ENCODE measurements at places on chromosomes 7 and 10.

- DNase-seq = no peak
Measured at GRCh38 chr10:132228616-132229015, 41.9 kb downstream of the DPYSL4 start.

DNA sequence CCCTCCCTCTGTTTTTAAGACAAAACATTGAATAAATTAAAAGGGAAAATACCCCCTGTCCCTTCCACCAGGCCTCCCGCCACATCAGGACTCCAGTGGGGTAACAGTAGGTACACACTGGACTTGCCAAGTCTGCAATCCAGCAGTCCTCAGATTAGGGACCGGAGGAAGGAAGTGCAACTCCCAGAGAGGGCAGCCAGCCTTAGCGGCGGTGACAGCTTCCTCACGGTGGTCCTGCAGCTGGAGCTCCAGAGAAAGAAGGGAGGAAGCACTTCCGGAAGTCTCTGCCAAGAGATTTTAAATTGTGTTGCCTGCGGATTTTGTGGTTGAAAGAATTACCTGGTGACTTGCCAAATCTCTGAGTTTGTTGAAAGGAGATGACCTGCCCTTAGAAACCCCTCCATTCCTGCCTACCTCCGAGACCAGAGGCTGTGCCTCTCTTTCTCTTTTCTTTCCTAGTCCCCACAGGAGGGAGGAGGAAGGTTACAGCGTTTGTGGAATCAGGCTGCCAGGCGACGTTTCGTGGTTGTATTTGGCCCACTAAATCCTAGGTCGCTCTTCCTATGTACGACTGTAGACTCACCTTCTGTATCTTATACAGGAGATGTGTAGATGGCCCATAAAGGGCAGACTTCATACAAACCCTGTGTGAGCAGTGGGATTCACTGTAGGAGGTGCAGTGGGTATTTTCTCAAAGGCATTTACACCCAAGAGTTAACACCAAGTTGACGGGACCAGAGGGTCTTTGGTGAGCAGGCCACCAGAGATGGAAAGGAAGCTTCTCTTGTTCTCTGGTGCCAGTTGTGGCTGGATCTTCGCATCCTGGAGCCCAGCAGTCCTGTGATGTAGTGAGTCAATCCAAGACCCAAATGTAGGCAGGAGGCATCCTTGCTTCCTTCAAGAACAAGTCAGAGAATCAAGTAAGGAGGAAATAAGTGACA is 77.9 kb downstream of the INSIG1 start:
- DNase-seq = no peak

DNA sequence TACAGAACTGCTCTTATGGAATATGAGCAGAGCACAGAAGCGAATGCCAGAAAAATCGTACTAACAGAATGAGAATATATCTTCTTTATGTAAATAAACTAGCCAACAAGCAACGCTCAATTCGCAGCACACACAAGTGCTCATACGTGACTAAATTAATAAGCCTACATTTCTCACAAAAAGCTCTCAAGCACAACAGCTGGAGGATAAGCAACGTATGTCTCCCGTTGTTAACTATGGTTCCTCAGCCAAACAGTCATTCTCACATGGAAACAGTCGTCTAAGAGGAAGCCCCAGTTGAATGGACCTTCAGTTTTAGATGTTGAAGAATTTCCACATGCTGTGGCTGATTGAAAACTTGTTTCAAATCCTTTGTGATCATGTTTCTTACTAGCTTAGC is 110.4 kb downstream of the PKD1L1 start:
- no peak for DNase-seq

- no peak for DNase-seq
Measured at GRCh38 chr7:44141221-44141850, at the start of gene MYL7. TSS of gene MYL7 (minus strand) at chr7:44141332. CDS start at chr7:44141305, 27 bp downstream.

DNA sequence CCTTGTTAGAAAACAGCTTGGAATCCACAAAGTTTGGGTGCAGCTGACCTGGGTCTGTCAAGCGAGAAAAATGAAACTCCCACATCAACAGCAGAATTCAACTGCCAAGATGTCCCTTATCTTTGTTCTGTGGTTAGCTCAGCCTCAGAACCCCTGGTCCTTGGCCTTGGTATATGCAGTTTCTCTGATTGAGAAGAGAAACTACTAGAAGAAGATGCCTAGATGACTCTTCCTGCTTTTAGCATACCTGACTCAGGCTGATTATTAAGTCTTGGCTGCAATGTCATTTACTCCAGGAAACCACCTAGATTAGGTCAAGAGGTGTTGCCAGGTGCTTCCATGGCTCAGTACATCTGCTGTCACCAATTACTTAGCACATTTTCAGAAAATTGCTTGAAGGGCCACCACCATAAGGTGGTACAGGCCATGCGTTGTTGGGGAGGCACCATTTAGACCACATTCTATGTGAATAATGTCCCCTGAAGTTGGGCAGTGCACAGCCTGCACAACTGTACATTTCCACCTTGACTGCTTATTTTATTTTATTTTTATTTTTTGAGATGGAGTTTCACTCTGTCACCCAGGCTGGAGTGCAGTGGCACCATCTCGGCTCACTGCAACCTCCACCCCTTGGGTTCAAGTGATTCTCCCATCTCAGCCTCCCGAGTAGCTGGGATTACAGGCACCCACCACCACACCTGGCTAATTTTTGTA is 59.4 kb upstream of the ZNF438 start:
- no peak for DNase-seq

DNA sequence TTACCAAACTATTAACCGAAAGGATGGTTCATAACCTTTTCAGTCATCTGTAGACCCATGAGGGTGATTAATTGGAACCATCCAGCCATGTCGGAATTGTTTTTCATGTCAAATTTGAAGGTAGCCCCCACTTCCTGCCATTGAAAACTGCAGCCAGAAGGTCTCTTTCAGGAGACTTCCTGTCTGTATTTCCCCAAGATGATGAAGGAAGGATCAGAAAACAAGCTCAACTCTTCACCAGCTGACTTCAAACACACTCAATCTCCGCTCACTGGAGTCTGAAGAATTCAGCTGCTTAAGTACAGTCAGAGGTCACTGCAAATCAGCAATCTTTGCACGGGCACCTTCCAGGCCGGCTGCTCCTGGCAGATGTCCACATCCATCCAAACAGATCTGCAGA is 291.7 kb upstream of the NPVF start:
- DNase-seq = no peak

GRCh38 chr7:158055726-158056510 is 531.7 kb downstream of the PTPRN2 start:
- DNase-seq = no peak

GRCh38 chr7:27901028-27901760 is 161.2 kb downstream of the TAX1BP1 start:
- DNase-seq = no peak

DNA sequence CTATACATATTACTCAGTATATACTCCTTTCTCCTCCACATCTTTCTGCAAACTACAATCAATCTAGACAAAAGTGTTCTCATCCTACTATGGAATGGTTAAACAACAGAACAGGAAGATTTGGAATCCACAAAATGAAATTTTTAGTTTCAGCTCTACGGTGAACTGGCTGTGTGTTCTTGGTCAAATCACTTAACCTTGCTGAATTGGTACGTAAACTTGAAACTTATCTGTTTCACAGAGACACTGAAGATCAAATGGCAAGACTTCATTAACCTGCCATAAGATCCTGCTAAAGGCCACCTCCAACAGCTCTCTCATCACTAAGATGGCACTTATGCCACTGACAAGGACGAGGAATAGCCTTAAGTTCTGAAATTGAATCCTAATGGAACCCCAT is 1.5 kb downstream of the NUDCD3 start:
- DNase-seq = no peak

DNA sequence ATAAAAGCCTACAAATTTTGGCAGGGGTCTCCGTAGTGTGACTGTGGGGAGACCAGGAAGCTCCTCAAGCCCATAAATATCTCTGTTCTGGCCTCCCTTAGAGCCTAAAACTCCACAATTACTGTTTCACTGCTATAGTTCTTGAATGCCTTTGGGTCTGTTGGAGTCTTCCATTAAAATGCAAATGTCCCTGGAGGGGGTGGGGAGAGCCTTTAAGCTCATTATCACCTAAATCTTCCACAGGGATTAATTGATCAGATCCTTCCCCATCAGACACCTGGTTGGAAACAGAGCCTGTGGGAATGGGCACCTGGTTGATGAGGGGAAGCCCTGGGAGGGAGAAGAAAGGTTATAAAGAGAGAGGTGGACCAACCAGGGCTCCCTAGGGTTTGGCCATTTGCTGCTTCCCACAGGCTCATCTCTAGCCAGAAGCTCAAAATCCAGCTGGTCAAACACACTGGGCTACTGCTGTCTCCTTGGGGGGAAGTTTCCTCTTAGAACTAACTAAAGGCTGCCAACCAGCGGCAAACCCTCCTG is 718.2 kb downstream of the LRMDA start:
- DNase-seq = no peak

GRCh38 chr7:139777948-139778841 is at the start of gene HIPK2:
TSS of gene HIPK2 (minus strand) at chr7:139777998. CDS start at chr7:139777623, 375 bp downstream.
- peak; percentile 85 for DNase-seq

DNA sequence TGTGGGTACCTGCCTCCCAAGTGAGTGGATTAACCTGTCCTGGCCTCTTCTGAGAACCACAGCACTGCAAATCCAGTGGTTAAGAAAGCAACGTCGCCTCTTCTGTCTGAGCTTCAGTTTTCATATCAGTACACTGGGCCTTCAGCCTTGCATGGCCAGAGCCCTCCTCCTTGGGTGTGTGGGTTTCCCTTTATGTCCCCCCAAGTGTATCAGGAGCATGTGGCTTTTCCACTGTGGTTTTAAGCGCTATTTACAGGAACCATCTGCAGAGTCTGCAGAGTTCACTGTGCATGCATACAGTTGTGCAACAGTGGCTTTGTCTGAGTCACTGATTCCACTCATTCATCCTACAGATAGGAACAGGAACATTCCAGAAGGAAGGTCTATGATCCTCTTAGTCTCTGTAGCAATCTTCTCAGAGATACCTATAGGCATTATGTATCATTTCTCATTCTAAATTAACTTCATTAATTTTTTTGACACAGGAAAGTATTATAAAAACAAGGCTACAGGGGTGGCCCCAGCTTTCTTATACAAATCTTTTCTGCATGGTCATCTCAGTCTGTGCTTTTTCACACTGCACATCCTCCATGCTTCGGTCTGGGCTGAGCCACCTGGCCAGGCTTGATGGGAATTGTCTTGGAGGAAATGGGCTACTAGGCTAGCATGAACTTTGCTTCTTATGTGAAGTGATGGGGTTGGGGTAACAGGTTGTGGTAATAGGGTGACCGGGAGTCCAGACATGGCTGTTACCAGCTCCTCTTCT is 17.1 kb downstream of the MBL2 start:
- no peak for DNase-seq

DNA sequence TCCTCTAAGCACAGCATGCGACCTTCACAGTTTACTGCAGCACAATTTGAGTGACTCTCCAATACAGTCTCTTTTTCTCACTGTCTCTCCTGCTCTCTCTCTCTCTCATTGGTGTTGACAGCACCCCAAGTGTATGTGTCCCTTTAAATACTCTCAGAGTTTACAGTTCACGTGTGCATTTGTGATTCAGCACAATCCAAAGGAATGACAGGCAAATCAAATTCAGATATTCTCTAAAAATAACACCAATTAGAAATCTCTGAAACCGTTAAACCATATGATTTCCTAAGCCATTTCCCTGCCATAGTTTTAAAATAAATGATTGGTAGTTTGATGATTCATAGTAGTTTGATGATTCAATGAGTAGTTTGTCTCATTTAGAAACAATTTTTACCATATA is 104.0 kb upstream of the GAD2 start:
- DNase-seq = no peak

DNA sequence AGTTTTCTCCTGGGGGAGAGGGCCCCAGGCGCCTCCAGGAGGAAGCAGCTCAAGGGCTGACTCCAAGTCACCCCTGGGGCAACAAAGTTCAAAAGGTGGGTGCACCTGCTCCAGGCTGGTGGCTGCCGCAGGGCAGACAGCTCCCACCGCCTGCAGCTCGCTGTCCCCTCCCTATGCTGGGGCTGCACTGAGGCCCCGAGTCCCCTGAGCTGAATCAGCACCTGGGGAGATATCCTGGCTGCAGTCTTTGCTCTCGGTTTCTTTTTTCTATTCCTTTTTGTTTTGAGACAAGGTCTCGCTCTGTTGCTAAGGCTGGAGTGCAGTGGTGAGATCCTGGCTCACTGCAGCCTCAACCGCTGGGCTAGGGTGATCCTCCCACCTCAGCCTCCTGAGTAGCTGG is 183.4 kb downstream of the DNAJB6 start:
- peak; percentile 9 for DNase-seq

DNA sequence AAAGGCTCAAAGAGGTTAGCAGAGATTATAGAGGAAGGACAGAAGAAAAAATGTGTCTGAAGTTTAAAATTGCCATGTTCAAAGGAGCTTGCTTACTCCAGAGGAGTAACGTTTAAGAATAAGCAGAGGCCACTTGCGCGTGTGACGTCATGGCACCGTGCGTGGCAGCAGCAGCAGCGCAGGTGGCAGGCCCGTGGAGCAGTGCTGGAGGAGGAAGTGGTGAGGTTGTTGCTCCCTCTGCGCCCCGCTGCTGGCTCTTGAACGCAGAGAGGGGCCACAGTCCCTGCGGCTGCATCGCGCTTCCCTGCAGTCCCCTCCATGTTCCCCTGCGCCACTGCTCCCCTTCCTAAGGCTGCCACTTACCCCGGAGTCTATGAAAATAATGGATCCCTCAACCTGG is 37.5 kb downstream of the GDI2 start:
- no peak for DNase-seq

- DNase-seq = no peak
Measured at GRCh38 chr10:32731527-32731926, 226.5 kb downstream of the ITGB1 start.

GRCh38 chr7:52436278-52436677 is 599.2 kb upstream of the POM121L12 start:
- no peak for DNase-seq

DNA sequence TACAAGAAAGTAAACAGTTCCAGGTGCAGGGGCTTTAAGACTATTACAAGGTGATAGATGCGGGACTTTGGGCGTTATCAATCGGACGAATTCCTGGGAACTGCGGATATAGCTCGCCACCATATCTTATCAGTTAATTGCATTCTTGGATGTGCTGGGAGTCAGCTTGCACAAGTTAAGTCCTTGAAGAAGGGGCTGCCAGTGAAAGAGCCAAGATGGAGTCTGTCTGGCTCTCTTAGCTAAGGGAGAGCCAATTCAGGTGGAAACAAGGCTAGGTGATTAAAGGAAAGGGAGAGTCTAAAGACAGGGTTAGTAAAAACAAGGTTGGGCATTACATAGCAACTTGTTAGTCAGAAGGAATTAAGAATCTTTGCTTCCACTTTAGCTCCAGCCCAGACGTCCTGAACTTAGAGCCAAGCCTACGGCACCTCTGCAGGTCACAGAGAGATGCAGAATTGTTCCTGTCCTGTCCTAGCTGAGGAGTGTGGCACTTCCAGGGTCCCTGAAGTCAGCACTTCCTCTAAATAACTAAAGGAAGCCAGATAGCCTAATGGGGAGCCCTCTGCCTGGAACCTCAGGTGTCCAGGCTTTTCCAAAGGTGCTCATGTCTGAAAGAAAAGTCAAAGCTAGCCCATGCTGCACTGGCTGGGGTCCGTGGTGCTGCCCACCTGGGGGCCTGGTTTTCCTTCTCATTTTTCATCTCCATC is 17.3 kb downstream of the ZC3HAV1 start:
- DNase-seq = no peak

DNA sequence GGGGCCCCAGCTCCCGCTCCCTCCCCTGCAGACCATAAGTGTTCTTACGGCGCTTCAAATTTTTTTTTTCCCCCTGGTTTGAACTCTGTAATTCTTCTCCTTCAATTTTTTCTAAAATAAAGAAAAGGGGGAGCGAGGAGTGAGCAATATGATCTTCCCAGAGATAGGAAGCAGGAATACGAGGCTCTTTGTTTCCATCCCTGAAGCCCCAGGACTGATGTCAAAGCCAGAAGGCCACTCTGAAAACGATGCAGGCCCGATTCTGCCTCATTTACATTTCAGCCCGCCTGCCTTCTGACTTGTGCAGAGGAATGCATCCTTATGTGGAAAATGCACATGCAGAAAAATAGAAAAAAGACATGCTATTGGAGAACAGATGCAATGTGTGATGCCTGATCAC is 401.5 kb upstream of the MKI67 start:
- DNase-seq = no peak
